ENCODE measurements at places on chromosomes 1 and 21.
A peak's percentile ranks its signal among the peaks of the same experiment; 100 is the strongest.

- H3K4me1 ChIP-seq, result no peaks in the 10 kb centered on the region
- H3K36me3 ChIP-seq, result no peaks in the 10 kb centered on the region
- no peak overlapping the region for H3K4me3 ChIP-seq
- H3K27ac ChIP-seq, result no peak overlapping the region
These were observed 55.3 kb upstream of the SAMD13 start for GRCh38 chr1:84246213-84246612.

DNA sequence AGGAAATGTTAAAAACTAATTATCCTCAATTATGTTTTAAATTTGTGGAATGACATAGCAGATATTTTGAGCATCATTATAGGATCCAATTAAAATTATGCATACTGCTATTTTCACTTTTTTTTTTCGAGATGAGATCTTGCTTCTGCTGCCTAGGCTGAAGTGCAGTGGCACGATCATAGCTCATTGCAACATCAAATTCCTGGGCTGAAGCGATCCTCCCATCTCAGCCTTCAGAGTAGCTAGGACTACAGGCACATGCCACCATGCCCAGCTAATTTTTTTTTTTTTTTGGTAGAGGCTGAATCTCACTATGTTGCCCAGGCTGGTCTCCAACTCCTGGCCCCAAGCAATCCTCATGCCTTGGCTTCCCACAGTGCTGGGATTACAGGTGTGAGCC is 11.3 kb upstream of the SLC1A7 start:
- no peak overlapping the region for H3K4me3 ChIP-seq
- no peaks in the 10 kb centered on the region for H3K36me3 ChIP-seq
- H3K27ac ChIP-seq, result no peak overlapping the region
- H3K4me1 ChIP-seq, result no peaks in the 10 kb centered on the region
- no peaks in the 10 kb centered on the region for H3K27me3 ChIP-seq

- H3K36me3 ChIP-seq, result no peaks in the 10 kb centered on the region
- no peak overlapping the region for H3K4me3 ChIP-seq
- H3K27ac ChIP-seq, result no peak overlapping the region
- peaks cover 10% of the 10 kb centered on the region for H3K4me1 ChIP-seq
These were observed 7.4 kb downstream of the DOP1B start for GRCh38 chr21:36163750-36164741.

DNA sequence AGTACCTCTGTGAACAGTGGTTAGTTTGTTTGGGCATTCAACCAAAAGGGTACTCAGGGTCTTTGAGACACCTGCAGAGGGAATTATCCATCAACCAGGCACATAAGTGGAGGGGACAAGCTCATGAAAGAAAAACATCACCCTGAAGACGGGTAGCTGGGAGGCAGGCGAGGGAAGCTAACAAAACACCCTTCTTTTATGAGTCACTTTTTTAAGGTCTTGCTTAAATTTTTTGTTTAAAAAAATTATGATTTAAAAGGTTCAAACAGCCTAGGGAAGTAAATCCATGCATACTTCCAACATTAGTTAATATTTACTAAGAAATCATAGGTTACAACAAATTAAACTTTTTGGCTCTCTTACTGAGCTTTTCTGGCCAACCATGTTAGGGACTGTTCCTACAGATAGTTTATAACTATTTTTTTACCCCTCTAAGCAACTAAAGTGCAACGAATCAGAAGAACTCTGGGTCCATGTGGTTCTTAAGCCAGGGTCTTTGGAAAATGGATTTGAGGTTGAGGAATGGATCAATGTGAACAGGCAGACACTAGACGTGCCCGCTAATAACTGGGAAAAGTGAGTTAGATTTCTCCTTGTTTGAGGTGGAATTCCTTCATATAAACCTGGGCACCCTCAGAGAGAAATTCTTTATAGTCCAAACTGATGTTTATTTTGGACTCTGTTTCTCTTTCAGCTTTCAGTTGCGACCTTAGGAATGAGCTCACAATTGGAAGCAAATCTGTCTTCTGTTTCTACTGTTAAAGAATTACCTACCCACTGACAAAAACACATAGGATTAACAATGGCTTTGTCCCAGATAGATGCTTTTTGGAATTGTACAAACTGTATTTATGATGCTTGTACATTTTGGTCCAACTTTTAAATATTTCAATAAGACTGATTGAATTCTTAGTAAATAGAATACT is 123.0 kb downstream of the LYPLAL1 start:
- DNase-seq, result no peak
- H3K27ac ChIP-seq, result no peak overlapping the region
- no peaks in the 10 kb centered on the region for H3K36me3 ChIP-seq
- no peak overlapping the region for H3K4me3 ChIP-seq
- H3K27me3 ChIP-seq, result no peaks in the 10 kb centered on the region
- H3K4me1 ChIP-seq, result no peaks in the 10 kb centered on the region

GRCh38 chr1:246827396-246827795 is 103.2 kb downstream of the SCCPDH start:
- H3K27ac ChIP-seq, result no peak overlapping the region
- no peak for DNase-seq
- no peaks in the 10 kb centered on the region for H3K27me3 ChIP-seq
- no peaks in the 10 kb centered on the region for H3K4me1 ChIP-seq
- H3K36me3 ChIP-seq, result no peaks in the 10 kb centered on the region

DNA sequence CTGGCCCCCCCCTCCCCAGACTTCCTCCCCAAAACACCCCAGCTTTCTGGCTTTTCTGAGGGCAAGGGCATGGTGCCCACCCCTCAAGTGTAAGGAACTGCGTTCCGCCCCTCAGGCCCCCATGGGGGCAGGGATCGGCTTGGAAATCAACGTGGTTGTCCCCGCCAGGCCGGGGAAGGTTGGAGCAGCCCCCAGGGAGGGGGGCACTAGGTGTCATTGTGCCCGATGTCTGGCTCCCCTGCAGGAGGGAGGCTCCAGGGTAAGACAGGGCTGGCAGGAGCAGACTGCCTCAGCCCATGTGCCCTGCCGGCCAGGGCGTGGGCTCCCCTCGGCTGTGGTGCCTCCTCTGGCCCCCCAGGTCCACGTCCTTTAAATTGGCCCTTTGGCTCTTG is 7.4 kb upstream of the TFAP2E start:
- H3K27me3 ChIP-seq, result no peaks in the 10 kb centered on the region
- H3K4me1 ChIP-seq, result peaks cover 3% of the 10 kb centered on the region
- no peaks in the 10 kb centered on the region for H3K36me3 ChIP-seq
- DNase-seq, result no peak
- H3K4me3 ChIP-seq, result no peak overlapping the region

DNA sequence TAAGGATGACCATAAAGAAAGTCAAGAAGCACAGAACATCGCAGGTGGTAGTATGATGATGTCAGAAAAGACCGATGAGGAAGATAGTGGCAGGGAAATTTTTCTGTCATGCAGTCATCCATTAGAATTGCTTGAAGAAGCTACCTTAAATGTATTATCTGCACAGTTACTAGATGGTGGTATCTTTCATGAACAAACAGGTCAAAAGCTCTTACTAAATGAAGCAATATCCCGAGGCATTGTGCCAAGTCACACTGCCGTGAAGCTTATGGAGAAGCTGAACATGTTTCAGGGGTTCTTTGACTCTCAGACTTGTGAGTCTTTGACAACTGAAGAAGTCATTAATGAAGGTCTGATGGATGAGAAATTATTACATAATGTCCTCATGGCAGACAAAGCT is 128.8 kb downstream of the MACF1 start:
- H3K36me3 ChIP-seq, result peaks cover 61% of the 10 kb centered on the region
- H3K27ac ChIP-seq, result no peak overlapping the region
- no peaks in the 10 kb centered on the region for H3K27me3 ChIP-seq
- DNase-seq, result no peak
- peaks cover 5% of the 10 kb centered on the region for H3K4me1 ChIP-seq

DNA sequence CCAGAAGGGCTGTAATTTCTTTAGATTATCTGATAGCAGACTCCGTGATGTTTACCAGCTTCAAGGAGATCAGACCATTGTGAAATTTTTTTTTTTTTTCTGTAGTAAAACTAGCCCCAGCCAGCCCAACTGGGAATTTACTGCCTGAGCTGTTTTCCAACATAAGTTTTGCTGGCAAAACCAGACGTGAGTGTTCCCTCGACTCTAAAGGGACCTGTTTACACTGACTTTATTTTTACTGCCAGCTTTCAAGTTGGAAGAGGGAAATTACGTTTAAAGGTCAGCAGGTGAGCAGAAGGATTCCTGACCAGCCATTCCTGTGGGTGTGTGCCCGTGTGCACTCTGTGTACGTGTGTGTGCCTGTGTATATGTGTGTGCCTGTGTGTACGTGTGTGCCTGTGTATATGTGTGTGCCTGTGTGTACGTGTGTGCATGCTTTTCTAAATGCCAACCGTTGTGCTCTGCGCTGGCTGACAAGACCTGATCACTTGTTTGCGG is 374 bp downstream of the MAB21L3 start:
- DNase-seq, result no peak
- no peak overlapping the region for H3K4me3 ChIP-seq
- no peak overlapping the region for H3K27ac ChIP-seq
- no peaks in the 10 kb centered on the region for H3K36me3 ChIP-seq
- no peaks in the 10 kb centered on the region for H3K27me3 ChIP-seq

DNA sequence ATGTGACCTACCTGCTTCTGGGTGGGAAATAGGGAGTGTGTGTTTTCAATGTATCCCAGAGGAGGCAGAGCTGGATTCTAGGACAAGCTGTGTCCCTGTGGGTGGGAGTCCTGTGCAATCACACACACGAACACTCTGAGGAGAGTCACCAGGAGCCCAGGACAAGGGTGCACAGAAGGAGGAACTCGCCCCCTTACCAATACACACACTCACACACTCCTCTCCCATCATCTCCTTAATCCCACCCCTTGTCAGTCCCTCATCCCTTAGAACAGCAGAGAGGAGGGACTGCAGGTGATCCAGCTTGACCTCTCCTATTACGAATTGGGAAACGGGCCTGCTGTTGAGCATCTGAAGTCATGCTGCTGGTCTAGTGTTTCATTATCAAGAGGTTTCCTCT is 8.5 kb upstream of the MYBPHL start:
- DNase-seq, result no peak
- no peak overlapping the region for H3K4me3 ChIP-seq
- no peaks in the 10 kb centered on the region for H3K4me1 ChIP-seq

GRCh38 chr1:153339802-153340201 is 8.8 kb downstream of the PGLYRP4 start:
- peaks cover 30% of the 10 kb centered on the region for H3K4me1 ChIP-seq
- no peaks in the 10 kb centered on the region for H3K27me3 ChIP-seq
- no peak for DNase-seq
- H3K4me3 ChIP-seq, result no peak overlapping the region
- H3K36me3 ChIP-seq, result no peaks in the 10 kb centered on the region
- no peak overlapping the region for H3K27ac ChIP-seq

GRCh38 chr1:90045853-90046563 is 51.1 kb downstream of the ZNF326 start:
- H3K4me3 ChIP-seq, result no peak overlapping the region
- no peaks in the 10 kb centered on the region for H3K36me3 ChIP-seq
- peaks cover 2% of the 10 kb centered on the region for H3K27me3 ChIP-seq
- no peak for DNase-seq
- H3K4me1 ChIP-seq, result no peaks in the 10 kb centered on the region

GRCh38 chr1:106080608-106081325 is 975.7 kb upstream of the PRMT6 start:
- no peak overlapping the region for H3K27ac ChIP-seq
- H3K4me1 ChIP-seq, result no peaks in the 10 kb centered on the region
- no peaks in the 10 kb centered on the region for H3K27me3 ChIP-seq

DNA sequence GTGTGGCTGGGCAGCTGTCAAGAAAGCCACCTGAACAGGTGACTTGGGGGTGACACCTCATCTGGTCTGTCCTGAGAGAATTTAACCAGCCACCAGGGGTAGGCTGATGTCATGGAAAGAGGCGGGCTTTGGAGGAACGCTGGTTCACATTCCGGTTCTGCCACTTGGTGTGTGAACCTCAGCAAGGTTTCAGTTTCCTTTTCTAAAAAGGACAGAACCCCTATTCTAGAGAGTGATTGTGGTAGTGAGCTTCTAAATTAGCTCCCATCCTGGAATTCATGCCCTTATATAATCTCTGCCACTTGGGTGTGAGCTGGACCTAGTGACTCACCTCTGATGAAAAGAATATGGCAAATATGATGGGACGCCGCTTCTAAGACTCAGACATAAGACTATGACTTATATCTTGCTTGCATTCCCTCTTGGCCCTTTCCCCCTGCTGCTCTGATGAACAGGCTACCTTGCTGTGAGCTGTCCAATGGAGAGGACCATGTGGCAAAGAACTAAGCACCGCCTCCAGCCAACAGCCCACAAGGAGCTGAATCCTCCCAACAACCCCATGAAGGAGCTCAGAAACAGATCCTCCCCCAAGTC is 332.1 kb downstream of the RRAGC start:
- H3K27ac ChIP-seq, result no peak overlapping the region
- peaks cover 10% of the 10 kb centered on the region for H3K4me1 ChIP-seq
- no peaks in the 10 kb centered on the region for H3K27me3 ChIP-seq
- no peaks in the 10 kb centered on the region for H3K36me3 ChIP-seq
- DNase-seq, result peak; percentile 8

DNA sequence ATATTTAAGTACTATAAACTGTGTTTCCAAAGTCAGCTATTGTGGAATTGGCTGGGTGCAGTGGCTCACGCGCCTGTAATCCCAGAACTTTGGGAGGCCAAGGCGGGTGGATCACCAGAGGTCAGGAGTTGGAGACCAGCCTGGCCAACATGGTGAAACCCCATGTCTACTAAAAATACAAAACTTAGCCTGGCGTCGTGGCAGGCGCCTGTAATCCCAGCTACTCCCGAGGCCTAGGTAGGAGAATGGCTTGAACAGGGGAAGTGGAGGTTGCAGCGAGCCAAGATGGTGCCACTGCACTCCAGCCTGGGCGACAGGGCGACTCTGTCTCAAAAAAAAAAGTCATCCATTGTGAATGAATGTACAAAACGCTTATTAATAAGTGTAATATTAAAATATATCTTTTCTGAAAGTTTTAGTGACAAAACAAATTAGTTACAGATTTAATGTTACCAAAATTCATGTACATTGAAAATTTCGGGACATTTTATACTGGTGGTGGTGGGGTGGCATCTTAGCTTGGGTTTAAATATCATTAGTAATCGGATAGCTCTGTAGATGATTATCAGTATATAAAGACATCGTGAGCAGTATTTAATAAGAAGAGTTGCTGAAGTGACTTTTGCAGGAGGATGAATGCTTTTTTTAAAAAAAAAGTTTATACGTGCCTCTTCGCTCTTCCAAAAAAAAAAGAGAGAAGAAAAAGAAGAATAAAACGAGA is 503 bp upstream of the SRSF11 start:
- DNase-seq, result no peak
- H3K36me3 ChIP-seq, result peaks cover 5% of the 10 kb centered on the region
- H3K4me3 ChIP-seq, result peak overlapping the region; percentile 56
- peaks cover 38% of the 10 kb centered on the region for H3K4me1 ChIP-seq
- no peaks in the 10 kb centered on the region for H3K27me3 ChIP-seq
- peak overlapping the region; percentile 98 for H3K27ac ChIP-seq

- H3K36me3 ChIP-seq, result no peaks in the 10 kb centered on the region
- H3K4me3 ChIP-seq, result peak overlapping the region; percentile 5
- H3K27ac ChIP-seq, result no peak overlapping the region
These were observed 45.4 kb downstream of the CD247 start for GRCh38 chr1:167472752-167473521.
